ENCODE measurements at places on chromosomes 13 and 19. TPM values are rescaled to one million over a fixed set of nuclear protein-coding genes. Genes with fewer than 3 reads are reported as not detected.

The NRTN gene
- total RNA-seq, result 0.42 TPM

DNA sequence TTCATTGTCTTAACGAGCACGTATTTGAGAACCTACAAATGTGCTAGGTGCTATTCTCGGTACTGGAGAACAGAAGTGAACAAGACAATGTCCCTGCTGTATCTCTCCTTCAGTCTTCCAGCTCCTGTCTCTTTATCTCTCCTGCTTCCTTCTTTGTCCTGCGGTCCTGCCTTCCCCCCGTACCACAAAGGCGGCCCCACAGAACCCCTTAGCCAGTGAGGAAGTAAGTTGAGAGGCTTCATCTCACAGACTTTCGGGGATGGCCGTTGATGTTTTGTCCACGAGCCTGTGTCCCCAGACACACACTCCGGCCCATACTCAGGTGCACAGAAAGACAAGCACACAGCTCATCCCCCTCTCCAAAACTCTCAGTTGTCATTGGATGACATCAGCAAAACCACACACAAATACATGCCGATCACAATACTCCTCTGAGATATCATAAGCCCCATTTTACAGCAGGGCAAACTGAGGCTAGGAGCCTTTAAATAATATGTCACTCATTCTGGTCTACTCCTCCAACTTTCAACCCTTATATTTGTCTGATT is 507 bp upstream of the SWSAP1 start:
- no peak for DNase-seq

The HCST gene
- 2.9 TPM for total RNA-seq

The NOVA2 gene
- not detected for total RNA-seq

DNA sequence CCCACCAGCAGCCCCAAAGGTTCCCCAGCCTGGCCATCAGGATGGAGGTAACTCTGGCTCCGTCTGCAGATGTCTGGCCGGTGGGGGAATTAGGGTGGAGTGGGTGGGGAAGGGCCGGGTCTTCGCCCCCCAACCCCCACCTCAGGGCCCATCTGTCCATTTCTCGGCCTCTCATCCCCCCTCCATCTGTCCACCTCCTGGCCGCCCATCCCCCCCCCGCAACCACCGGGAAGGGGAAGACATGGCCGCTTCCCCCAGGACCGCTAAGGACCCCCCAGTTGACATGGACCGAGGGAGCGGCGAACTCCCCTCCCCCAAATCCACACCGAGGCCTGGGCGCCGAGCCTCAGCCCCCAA is 793 bp downstream of the LRFN1 start:
- no peak for DNase-seq

DNA sequence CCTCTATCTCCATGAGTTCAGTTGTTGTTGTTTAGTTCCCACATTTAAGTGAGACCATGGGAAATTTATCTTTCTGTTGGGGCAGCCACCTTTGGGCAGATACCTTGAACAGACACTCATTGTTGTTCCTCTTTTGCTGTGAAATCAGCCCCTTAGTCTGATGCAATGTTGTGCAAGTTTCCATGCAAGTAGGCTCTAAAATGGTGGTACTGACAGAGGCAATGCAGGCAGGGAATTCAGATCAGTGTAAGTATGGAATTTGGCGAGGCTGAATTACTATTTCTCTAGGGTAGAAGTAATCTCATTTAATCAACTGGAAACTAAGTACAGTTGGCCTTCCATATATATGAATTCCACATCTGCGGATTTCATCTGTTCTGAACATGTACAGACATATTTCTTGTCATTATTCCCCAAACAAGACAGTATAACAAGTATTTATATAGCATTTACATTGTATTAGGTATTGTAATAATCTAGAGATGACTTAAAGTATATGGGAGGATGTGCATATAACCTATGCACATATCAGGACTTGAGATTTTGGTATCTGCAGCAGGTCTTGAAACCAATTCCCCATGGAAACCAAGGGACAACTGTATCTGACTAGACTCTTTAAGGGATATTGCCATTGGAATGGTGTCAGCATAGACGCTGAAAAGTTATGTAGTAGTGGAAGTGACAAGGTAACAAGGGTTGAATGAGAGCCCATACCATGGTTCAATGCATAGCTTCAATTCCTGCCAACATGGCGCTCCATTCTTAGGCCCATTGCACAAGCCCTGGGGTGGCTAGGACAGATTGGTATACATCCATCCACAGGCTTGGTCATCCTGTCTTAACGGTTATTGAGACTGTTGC is 281.5 kb upstream of the HTR2A start:
- DNase-seq, result no peak
